ENCODE measurements at places on chromosomes 1 and 21. TPM values are rescaled to one million over a fixed set of nuclear protein-coding genes. Genes with fewer than 3 reads are reported as not detected.

The MRPL37 gene
- 40.7 TPM for total RNA-seq

The ANGPTL7 gene
- total RNA-seq: 3.3 TPM

The ITPKB gene
- 62.2 TPM for total RNA-seq

The SYCP1 gene
- total RNA-seq: not detected

The INSRR gene
- not detected for total RNA-seq

The CLCA1 gene
- not detected for total RNA-seq

The ELAPOR1 gene
- total RNA-seq: 0.33 TPM

The PPIAL4G gene
- 0.28 TPM for total RNA-seq

The OR2L5 gene
- total RNA-seq: not detected

The HUNK gene
- 1.5 TPM for total RNA-seq

The CACNA1S gene
- total RNA-seq: not detected

The PSMA5 gene
- total RNA-seq: 28.5 TPM

The MPC2 gene
- 44.4 TPM for total RNA-seq

The TMEM82 gene
- 0.55 TPM for total RNA-seq

The SLAMF1 gene
- total RNA-seq: 0.16 TPM

The RIPPLY3 gene
- not detected for total RNA-seq

The SUSD4 gene
- 3.9 TPM for total RNA-seq

The LCE1E gene
- total RNA-seq: not detected

The ALX3 gene
- not detected for total RNA-seq

The S100A2 gene
- total RNA-seq: 0.68 TPM

The DMRTA2 gene
- total RNA-seq: not detected

The NPHS2 gene
- not detected for total RNA-seq

The XPR1 gene
- total RNA-seq: 14.4 TPM

The MROH7 gene
- 23.0 TPM for total RNA-seq

The MEGF6 gene
- total RNA-seq: 5.8 TPM

The RHOU gene
- total RNA-seq: 24.6 TPM

The LIN28A gene
- not detected for total RNA-seq

The DCST1 gene
- total RNA-seq: 0.16 TPM

The RAD54L gene
- not detected for total RNA-seq

The NBPF4 gene
- not detected for total RNA-seq

The PCAT6 gene
- total RNA-seq: not detected

The FMO3 gene
- not detected for total RNA-seq

The DNAH14 gene
- total RNA-seq: 8.3 TPM

The GBP7 gene
- not detected for total RNA-seq

The LCE1C gene
- total RNA-seq: not detected

The S100A7A gene
- not detected for total RNA-seq

The CD1C gene
- total RNA-seq: 4.3 TPM

The PRELP gene
- total RNA-seq: 67.4 TPM

The ELF3 gene
- total RNA-seq: 0.16 TPM

The PLEKHN1 gene
- not detected for total RNA-seq

The LCE1F gene
- not detected for total RNA-seq

The TNFRSF14 gene
- total RNA-seq: 37.5 TPM

The ELAVL4 gene
- 2.6 TPM for total RNA-seq

The ARHGAP30 gene
- 6.1 TPM for total RNA-seq

The TNFAIP8L2 gene
- 8.9 TPM for total RNA-seq

The DIO1 gene
- not detected for total RNA-seq

The CFHR4 gene
- not detected for total RNA-seq

The PUM1 gene
- total RNA-seq: 68.6 TPM

The KRTAP19-6 gene
- total RNA-seq: not detected

The SPSB1 gene
- 34.3 TPM for total RNA-seq

The EPHB2 gene
- total RNA-seq: 4.4 TPM

The TNFRSF9 gene
- total RNA-seq: not detected

The LMOD1 gene
- 915 TPM for total RNA-seq

The FMO1 gene
- 0.36 TPM for total RNA-seq

The SLC2A5 gene
- total RNA-seq: 6.1 TPM

The SH2D2A gene
- total RNA-seq: 8.2 TPM

The GPR157 gene
- 1.6 TPM for total RNA-seq

The SPATA45 gene
- not detected for total RNA-seq

Measured in sigmoid colon (tissue), 7 donors.